Activated B cell treated with CpG ODN at 0.5 μM for 24 hours (primary cell): ENCODE measurements at places on chromosomes 2 and 18. TPM values are rescaled to one million over a fixed set of nuclear protein-coding genes. Genes with fewer than 3 reads are reported as not detected.

GRCh38 chr2:71460595-71461303 is 7.4 kb downstream of the DYSF start:
- no peak overlapping the region for H3K27ac ChIP-seq
- peaks cover 12% of the 10 kb centered on the region for H3K27me3 ChIP-seq
- no peaks in the 10 kb centered on the region for H3K36me3 ChIP-seq
- DNase-seq: no peak
- H3K4me1 ChIP-seq: peaks cover 1% of the 10 kb centered on the region

The ACOXL gene
- 0.20 TPM in 1 of 2 replicates, not detected in the other for total RNA-seq

The BOK gene
- total RNA-seq: 0.10 TPM in 1 of 2 replicates, not detected in the other

- no peaks in the 10 kb centered on the region for H3K36me3 ChIP-seq
- DNase-seq: no peak
- H3K27ac ChIP-seq: no peak overlapping the region
- H3K4me1 ChIP-seq: peaks cover 17% of the 10 kb centered on the region
- no peak overlapping the region for H3K4me3 ChIP-seq
These were observed 9.0 kb upstream of the NPPC start for GRCh38 chr2:231935207-231935524.

GRCh38 chr2:176121190-176122051 is 1.1 kb upstream of the HOXD9 start:
- no peak for DNase-seq
- H3K4me3 ChIP-seq: no peak overlapping the region
- no peaks in the 10 kb centered on the region for H3K36me3 ChIP-seq
- peaks cover 10% of the 10 kb centered on the region for H3K4me1 ChIP-seq
- H3K27me3 ChIP-seq: peaks cover 67% of the 10 kb centered on the region

The SLC20A1 gene
- 46.9 and 54.6 TPM in 2 replicates for total RNA-seq

DNA sequence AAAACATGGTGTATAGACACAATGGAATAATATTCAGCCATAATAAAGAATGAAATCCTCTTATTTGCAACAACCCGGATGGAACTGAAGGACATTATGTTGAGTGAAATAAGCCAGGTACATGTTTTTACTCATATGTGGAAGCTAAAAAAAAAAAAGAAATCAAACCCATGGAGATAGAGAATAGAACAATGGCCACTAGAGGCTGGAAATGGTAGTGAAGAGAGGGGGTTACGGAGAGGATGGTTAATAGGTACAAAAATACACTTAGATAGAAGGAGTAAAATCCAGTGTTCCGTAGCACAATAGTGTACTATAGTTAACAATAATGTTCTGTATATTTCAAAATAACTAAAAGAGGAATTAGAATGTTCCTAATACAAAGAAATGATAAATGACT is 12.8 kb upstream of the KIAA2012 start:
- H3K36me3 ChIP-seq: no peaks in the 10 kb centered on the region
- H3K4me1 ChIP-seq: no peaks in the 10 kb centered on the region
- no peak overlapping the region for H3K27ac ChIP-seq

DNA sequence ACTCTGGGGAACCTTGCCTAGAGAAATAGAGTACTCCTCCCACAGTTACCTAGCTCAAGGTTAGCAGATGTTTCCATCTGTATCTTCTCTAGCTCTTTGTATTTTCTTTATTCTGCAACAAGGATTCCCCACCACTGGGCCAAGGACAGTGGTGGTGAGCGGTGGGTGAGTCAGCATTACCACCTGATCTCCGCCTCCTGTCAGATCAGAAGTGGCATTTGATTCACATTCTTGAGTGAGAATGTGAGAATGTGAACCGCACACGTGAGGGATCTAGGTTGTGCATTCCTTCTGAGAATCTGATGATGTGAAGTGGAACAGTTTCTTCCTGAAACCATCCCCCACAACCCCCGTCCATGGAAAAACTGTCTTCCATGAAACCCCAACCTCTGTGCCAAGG is 9.0 kb downstream of the EPB41L3 start:
- H3K36me3 ChIP-seq: no peaks in the 10 kb centered on the region
- H3K27ac ChIP-seq: no peak overlapping the region
- H3K27me3 ChIP-seq: peaks cover 10% of the 10 kb centered on the region
- DNase-seq: no peak

DNA sequence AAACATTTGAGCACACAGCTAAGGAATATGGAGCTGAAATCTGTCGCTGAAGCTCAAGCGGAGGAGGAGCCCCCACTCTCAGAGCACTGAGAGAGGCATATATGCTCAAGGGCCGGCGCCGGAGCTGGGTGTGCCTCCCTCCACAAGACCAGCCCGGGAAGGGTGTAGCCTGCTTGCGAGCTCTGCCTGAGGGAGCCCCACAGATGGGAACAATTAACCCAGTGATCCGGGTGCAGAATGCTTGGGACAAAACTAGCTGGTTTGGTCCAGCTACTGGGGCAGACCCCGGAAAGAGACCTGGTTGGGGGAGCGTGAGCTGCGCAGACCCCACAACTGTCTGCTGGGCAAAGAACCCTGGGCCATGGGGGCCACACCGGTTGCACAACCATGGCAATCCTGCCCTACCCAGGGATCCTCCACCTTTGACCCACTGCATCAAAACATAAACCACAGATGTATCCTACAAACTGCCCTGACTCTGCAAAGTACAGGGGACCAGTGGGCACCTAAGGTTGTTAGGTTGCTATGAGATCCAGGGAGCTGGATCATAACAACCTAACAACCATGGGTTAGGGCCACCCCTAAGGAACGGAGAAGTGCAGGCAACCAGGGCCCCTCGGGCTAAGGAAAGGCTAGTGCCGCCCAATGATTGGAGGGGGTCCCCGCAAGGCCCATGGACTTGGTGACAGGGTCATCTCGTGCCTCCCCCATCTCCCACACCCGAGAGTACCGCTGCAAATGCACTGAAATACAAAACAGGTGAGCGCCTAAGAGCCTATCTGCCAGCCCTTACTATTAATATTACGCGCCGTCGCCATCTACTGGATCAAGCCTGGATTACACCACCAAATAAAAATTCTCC is 53.4 kb upstream of the SCN1A start:
- no peak overlapping the region for H3K4me3 ChIP-seq
- H3K27ac ChIP-seq: no peak overlapping the region
- no peaks in the 10 kb centered on the region for H3K36me3 ChIP-seq
- no peaks in the 10 kb centered on the region for H3K4me1 ChIP-seq

The SLC35G4 gene
- total RNA-seq: not detected in 2 replicates

DNA sequence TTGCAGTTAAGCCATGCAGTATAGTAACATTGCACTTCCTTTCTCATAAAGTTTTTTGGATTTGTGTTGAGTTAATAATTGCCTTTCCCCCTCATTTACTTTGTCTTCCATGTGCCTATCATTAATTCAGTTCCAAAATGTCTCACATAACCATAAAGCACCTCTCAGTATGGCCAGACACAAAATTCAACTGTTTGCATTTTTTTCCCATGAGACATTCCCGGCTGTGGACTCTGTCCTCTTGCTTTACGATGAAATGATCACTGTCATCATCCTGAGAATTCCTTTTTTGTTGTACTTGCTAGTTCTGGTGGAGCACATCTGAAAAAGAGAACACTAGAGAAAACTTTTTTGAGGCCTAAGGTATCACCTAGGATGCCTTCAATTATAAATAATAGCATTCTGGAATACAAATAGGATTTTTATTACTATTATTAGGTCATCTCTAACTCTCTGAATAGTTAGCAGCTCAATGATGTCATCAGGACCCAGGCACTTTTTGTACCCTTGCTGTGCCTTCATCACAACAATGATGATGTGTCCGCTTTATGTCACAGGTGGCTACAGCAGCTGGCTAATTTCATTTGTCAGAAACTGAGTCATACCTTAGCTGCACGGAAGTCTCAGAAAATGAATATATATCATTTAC is 8.5 kb upstream of the ATP8B1 start:
- H3K27ac ChIP-seq: no peak overlapping the region
- H3K27me3 ChIP-seq: peaks cover 2% of the 10 kb centered on the region
- H3K4me3 ChIP-seq: no peak overlapping the region
- H3K36me3 ChIP-seq: peaks cover 16% of the 10 kb centered on the region
- H3K4me1 ChIP-seq: no peaks in the 10 kb centered on the region

The PMAIP1 gene
- total RNA-seq: 68.5 and 69.9 TPM in 2 replicates

The LYPD1 gene
- total RNA-seq: not detected in 2 replicates

DNA sequence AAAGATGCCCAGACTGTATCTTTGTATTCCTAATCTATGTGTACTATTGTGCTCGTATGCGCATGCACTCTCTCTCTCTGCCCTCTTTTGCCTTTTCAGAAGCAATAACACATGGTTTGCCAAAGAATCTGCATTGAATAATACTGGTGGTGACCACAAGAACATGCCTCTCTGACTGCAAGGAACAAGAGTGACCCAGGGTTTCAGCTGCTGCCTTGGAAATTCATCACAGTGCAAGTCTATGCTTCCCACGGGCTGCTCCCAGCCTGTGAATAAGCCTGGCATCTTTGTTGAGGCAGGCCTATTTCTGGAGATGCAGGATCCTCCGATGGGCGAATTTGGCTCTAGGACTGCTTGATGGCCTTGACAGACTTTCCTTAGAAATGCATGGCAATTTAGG is 689.4 kb upstream of the FANCL start:
- no peaks in the 10 kb centered on the region for H3K4me1 ChIP-seq
- no peaks in the 10 kb centered on the region for H3K36me3 ChIP-seq
- H3K27me3 ChIP-seq: no peaks in the 10 kb centered on the region
- DNase-seq: no peak

The SERPINB4 gene
- not detected in 2 replicates for total RNA-seq

DNA sequence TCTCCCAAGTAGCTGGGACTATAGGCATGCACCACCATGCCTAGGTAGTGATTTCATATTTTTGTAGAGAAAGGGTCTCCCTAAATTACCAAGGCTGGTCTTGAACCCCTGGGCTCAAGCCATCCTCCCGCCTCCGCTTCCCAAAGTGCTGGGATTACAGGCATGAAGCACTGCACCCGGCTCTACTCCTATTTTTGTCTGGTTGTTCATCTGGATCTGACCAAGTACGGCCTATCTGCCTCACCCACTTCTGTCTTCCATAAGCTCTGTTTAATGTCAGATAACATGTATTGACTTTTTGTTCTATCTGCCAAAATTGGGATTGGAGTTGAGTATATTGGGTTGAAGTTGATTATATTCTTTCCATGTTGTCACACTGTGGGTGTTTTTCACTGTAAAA is 198.4 kb downstream of the AFF3 start:
- peaks cover 4% of the 10 kb centered on the region for H3K4me1 ChIP-seq
- peaks cover 90% of the 10 kb centered on the region for H3K36me3 ChIP-seq
- no peak for DNase-seq
- H3K4me3 ChIP-seq: no peak overlapping the region
- H3K27me3 ChIP-seq: no peaks in the 10 kb centered on the region

GRCh38 chr2:205276116-205276777 is 406.1 kb upstream of the NRP2 start:
- no peak for DNase-seq
- no peak overlapping the region for H3K4me3 ChIP-seq
- H3K27ac ChIP-seq: no peak overlapping the region
- H3K4me1 ChIP-seq: no peaks in the 10 kb centered on the region
- H3K36me3 ChIP-seq: no peaks in the 10 kb centered on the region
- peaks cover 3% of the 10 kb centered on the region for H3K27me3 ChIP-seq

- DNase-seq: no peak
- H3K4me3 ChIP-seq: no peak overlapping the region
- no peak overlapping the region for H3K27ac ChIP-seq
- no peaks in the 10 kb centered on the region for H3K4me1 ChIP-seq
These were observed 7.9 kb downstream of the MAP2 start for GRCh38 chr2:209431701-209432100.

DNA sequence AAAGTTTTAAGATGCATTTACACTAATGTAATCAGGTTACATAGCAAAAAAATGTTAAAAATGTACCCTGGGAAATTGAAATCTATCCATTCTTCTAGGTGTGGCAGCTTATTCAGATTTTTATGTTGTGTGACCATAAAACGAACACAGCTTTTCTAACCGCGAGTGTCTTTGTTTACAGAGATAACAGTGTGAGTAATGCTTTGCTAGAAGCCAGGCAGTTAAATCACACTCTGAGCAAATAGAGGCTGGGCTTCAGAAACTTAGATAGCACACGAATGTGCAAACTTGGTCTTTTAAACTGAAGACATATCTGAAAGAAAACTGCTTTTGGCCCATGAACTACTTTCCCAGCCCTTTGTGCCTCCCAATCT is 116.1 kb downstream of the SPTBN1 start:
- H3K27me3 ChIP-seq: no peaks in the 10 kb centered on the region
- peak overlapping the region; percentile 94 for H3K27ac ChIP-seq
- DNase-seq: no peak
- H3K4me3 ChIP-seq: peak overlapping the region; percentile 69

- H3K36me3 ChIP-seq: no peaks in the 10 kb centered on the region
- no peak for DNase-seq
- no peak overlapping the region for H3K4me3 ChIP-seq
These were observed 121.4 kb upstream of the COL5A2 start for GRCh38 chr2:189300916-189301315.

The RRM2 gene
- total RNA-seq: 8.6 and 9.3 TPM in 2 replicates

The MEP1B gene
- total RNA-seq: 0.09 TPM in 1 of 2 replicates, not detected in the other
